Uterus (tissue), 4 donors: ENCODE measurements at places on chromosomes 4 and X.

GRCh38 chr4:155984106-155984797 is 30.6 kb upstream of the CTSO start:
- no peak overlapping the region for H3K27ac ChIP-seq
- H3K27me3 ChIP-seq = no peaks in the 10 kb centered on the region
- DNase-seq = no peak
- H3K4me3 ChIP-seq = no peak overlapping the region
- no peaks in the 10 kb centered on the region for H3K36me3 ChIP-seq

GRCh38 chr4:55303760-55304165 is 42.3 kb upstream of the SRD5A3 start:
- no peak for DNase-seq
- no peak overlapping the region for H3K27ac ChIP-seq
- H3K4me1 ChIP-seq = no peaks in the 10 kb centered on the region
- H3K36me3 ChIP-seq = no peaks in the 10 kb centered on the region
- H3K27me3 ChIP-seq = no peaks in the 10 kb centered on the region
- H3K4me3 ChIP-seq = no peak overlapping the region

GRCh38 chr4:3660928-3661515 is 105.2 kb upstream of the ADRA2C start:
- no peak overlapping the region for H3K27ac ChIP-seq
- no peaks in the 10 kb centered on the region for H3K36me3 ChIP-seq
- H3K4me1 ChIP-seq = peaks cover 14% of the 10 kb centered on the region
- no peak overlapping the region for H3K4me3 ChIP-seq

GRCh38 chrX:75273483-75273882 is 402 bp upstream of the UPRT start:
- peak overlapping the region; percentile 88 for H3K27ac ChIP-seq
- no peaks in the 10 kb centered on the region for H3K4me1 ChIP-seq
- H3K4me3 ChIP-seq = peak overlapping the region; percentile 58
- H3K36me3 ChIP-seq = no peaks in the 10 kb centered on the region

DNA sequence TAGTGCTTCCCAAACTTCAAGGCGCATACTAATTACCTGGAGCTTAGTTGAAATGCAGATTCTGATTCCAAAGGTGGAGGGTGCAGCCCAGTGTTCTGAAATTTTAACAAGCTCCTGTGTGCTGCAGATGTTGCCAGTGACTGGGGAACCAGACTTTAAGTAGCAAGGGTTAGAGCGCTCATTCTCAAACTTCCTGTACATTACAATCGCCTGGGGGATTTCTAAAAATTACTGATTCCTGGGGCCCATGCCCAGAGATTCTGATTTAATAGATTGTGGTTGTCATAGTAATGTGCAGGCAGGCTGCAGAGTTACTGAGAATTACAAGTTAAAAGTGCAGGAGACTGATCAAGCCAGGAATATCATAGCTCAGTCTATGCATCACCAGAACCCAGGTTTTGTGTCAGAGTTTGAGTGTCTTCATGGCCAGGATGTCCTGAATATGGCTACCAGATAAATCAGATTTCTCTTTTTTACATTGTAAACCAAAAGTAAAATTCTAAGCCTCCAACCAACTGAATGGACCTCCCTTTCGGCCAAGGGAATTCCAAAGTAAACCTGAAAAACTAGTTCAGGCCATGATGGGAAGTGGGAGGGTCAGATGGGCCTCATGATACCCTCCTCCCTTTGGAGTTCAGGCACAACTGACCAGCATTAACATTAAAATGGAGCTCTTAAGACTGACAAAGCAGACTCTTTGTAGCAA is 121.6 kb downstream of the ATXN3L start:
- no peak overlapping the region for H3K4me3 ChIP-seq
- no peaks in the 10 kb centered on the region for H3K4me1 ChIP-seq
- H3K27ac ChIP-seq = peak overlapping the region; percentile 37
- DNase-seq = no peak

GRCh38 chr4:114087596-114088230 is 108.3 kb upstream of the ARSJ start:
- H3K36me3 ChIP-seq = no peaks in the 10 kb centered on the region
- H3K4me3 ChIP-seq = no peak overlapping the region
- DNase-seq = no peak
- no peak overlapping the region for H3K27ac ChIP-seq
- no peaks in the 10 kb centered on the region for H3K27me3 ChIP-seq
